NCI-H524 (cell line): ENCODE measurements at places on chromosomes 2 and 18.

DNA sequence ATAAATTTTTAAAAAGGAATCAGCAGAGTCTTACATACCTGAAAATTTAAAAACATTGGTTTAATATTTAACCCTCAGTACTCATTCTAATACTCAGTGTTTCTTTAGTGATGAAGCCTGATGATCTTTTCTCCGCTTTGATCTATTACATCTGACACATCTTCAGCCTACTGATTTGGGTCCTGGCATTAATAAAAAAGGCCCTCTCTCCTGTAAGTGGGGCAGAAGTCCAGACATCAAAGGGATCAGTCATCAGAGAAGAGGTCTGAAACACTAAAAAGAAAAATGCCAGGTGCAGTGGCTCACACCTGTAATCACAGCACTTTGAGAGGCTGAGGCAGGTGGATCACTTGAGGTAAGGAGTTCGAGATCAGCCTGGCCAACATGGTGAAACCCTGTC lies 581.1 kb upstream of the LRATD1 start:
- no peak for DNase-seq

DNA sequence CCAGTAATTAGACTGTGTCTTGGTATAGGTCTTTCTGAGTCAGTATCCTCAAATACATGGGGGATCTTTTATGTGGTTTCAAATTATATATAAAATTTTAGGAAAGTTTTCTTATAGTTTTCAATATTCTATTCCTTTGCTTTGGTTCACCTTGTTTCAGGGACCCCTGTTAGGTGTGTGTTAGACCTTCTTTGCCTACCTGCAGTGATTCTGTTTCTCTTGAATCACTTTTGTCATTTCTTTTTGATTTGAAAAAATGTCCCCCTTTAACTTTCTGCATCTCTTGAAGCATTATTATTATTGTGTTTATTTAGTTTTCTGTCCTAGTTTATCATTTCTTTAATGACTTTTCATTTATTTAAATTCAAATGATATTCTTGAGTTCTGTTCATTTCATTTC lies 98.7 kb downstream of the FHOD3 start:
- DNase-seq, result no peak

DNA sequence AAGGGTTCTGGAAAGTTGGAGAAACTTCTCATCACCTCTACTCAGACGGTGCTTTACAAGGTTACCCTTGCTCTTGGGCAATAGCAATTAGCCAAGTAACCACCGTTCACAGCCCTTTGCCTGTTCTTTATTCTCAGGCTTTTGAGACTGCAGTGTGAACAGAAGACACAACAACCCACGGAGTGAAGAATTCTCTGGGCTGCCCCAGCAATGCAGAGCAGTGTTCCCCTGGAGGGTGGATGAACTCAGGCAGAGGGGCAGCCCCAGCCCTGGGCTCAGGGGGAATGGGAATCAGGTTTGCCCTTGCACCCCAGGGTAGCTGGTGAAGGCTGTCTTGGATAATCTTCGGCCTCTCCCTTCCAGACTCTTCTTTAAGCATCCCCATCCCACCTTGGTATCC lies 69.1 kb downstream of the MCFD2 start:
- DNase-seq, result no peak

DNA sequence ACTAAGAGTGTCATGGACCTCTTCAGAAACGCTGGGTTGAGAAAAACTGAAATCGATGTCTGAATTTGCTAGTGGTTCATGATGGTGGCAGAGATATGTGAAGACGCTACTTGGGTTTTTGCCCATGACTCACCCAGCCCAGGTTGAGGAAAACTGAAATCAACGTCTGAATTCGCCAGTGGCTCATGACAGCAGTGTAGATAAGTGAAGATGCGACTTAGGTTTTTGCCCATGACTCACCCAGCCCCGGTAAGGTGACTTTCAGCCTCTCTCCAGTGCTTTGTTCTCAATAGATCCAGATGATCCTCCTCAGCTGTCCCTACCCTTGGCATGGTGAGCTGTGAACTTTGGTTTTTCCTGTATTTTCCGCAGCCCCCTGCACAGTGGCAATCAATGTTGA lies 105.3 kb upstream of the SIX3 start:
- DNase-seq, result no peak

- no peak for DNase-seq
Observed at GRCh38 chr2:54212456-54212855, 43.6 kb downstream of the TSPYL6 start.

- DNase-seq, result no peak
Observed at GRCh38 chr2:195820373-195820772, 163.3 kb downstream of the SLC39A10 start.
